Stimulated activated CD8-positive, alpha-beta memory T cell treated with anti-CD3 and anti-CD28 coated beads, Interleukin-7, amount 100 ng/mL, for 1 hour (primary cell): ENCODE measurements at places on chromosomes 4 and X.

DNA sequence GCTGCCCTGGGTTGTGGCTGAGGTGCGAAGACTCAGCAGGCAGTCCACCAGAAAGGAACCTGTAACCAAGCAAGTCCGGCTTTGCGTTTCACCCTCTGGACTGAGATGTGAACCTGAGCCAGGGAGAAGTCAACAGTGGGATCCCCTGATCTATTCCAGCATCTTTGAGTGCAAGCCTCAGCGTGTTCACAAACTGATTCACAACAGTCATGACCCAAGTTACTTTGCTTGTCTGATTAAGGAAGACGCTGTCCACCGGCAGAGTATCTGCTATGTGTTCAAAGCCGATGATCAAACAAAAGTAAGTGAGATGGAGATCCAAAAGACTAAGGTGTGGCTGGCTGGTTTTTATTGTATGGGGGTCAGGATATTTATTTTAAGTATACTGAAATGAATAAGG lies 11.3 kb downstream of the TBC1D1 start:
- no peak for DNase-seq

- DNase-seq, result peak; percentile 24
Measured at GRCh38 chrX:107710617-107711391, 64.8 kb downstream of the TSC22D3 start.

DNA sequence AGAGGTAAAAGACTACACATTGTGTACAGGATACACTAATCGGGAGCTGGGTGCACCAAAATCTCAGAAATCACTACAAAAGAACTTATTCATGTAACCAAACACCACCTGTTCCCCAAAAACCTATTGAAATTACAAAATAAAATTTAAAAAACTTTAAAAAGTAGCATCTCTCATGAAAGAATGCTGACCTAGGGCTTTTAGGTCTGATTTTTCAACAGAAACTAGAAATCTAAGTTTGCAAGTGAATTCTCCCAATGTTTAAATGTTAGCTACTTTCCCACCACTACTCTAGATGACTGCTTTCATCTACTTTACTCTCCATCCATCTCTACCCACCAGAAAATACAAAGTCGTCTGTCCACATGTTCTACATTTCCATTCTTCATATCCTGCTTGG lies 1447.7 kb downstream of the RPA4 start:
- no peak for DNase-seq

GRCh38 chr4:73860181-73860580 lies 7.1 kb downstream of the PF4V1 start:
- no peak for DNase-seq

- DNase-seq, result no peak
Measured at GRCh38 chr4:52833941-52834525, 28.1 kb upstream of the RASL11B start.

DNA sequence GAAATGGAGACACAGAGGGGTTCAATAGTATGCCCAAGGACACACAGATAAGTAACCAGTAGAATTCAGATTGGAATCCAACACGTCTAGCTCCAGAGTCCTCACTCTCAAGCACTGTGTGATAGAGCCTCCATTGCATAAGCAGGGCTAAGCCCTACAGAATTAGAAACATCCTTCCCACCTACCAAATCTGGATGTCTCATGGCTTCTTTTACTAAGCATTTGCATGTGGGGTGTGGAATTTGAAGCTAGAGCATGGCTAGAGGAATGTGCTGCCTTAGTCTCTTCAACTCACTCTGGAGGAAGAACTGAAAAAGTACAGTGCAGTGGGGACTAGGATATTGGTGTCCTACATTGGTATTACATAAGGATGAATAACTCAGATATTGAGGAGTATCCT lies 119.4 kb downstream of the MFAP3L start:
- DNase-seq, result no peak

- no peak for DNase-seq
Measured at GRCh38 chrX:96578781-96579180, 105.9 kb upstream of the DIAPH2 start.

DNA sequence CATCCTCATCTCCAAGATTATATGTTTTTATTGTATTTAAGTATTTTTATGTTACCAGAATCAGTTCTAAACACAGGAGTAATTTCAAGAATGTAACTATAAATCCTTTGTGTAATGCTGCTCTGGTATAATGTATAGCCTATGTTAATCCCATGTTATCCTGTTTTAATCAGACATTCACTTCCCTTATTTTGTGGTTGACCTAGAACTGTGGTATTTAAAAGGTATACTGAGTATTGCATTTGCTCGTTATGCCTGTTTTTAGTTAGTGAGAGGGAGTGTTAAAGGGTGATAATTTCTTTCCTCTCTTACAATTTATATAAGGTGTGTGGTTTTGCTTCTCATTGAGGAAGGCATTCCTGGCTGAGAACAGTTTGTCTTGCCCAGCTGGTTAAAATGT lies 26.2 kb downstream of the MTM1 start:
- no peak for DNase-seq

DNA sequence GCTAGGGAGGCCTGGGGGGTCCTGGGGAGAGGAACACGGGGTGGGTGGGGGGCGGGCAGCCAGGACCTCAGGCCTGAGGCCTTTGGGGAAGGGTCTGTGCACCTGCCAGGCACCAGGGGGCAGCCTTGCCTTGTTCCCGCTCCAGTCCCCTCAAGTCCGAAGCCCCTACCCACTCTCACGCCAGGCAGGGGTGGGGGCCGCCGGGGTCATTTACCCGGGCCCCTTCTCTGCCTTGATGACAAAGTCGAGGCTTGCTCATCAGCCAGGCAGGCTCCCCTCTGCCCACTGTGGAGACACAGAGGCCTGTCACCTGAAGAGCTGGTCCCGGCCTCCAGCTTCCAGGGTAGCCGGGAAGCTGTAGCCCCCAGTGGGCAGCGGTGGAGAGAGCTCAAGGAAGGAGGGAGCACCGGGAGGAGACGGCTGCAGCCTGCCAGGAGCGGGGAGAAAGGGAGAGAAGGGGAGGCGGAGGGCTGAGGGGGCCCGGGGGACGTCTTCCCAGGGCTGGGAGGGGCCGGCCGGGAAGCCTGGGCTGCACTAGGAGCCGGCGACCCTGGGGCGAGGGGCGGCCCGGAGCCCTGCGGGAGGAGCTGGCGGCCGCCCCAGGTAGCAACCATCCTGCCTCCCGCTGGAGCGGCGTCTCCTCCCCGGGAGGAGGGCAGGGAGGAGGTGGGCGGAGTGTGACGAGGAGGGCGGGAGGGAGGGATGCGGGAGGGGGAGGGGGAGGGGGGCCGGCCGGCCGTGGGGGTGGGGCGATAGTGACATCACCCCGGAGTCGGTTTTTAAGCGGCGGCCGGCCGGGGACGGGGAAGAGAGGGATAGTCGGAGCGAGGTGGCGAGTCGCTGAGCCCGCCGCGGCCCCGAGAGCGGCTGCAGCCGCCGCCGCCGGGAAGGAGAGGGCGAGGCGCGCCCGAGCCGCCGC lies at the start of gene SLC6A8:
Gene SLC6A8, plus strand, starts transcription at position 806 of the 919 bp plus-strand sequence. CDS start 649 bp downstream, outside the sequence.
- no peak for DNase-seq

GRCh38 chr4:145842224-145842887 lies 96.3 kb downstream of the ZNF827 start:
- DNase-seq, result no peak

DNA sequence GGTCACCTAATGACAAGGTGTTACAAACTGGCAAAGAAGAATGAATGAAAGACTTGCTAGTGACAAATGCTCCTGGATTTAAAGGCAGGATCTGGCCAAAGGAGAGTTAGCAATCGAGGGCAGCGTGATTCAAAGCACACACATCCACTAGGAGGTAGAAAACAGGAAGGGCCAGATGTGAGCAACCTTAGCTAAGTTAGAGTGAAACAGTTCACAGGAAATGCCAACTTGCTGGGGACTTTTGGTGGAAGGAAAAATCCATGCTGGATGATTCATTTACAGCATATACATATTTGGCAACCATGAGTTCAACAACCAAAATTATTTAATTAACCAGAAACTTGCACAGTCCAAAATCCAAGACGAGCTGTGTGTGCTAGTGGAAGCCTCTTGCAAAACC lies 276.9 kb downstream of the PTTG2 start:
- no peak for DNase-seq

DNA sequence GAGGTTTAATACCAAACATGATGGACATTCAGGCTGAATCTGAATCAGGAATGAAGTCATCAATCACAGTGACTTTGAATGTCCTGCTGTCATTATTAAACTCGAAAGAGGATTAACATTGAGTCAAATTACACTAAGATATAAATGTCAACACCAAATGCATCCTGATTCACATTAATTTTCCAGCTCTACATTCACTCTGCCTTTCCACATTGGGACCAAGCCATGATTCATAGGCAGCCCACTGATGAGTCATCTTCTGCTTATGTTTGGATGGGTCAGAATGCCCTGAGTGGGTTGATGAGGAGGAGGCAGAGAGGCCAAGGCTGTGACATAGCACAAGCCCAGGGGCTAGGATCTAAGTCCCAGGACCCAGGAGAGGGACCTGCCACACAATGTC lies 247.6 kb upstream of the RPS6KA3 start:
- no peak for DNase-seq

GRCh38 chr4:41935652-41936021 lies 408 bp downstream of the TMEM33 start:
- no peak for DNase-seq

DNA sequence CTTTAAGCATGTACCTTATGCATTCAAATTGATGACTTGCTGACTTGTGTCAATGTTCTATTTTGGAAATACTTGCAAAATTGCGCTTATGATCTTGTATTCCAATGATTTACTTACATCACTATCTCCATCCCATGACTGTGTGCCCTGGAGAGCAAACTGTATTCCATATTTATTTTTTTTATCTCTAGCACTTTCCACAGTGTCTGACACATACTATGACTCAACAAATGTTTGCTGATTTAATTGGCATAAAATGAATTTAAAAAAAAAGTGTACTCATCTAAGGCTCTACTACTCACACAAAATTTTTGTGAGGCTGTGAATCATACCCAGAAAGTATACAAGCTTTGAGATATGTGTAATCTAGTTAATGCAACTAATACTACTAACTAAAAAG lies 1066.8 kb upstream of the ADGRL3 start:
- DNase-seq, result no peak

- no peak for DNase-seq
Measured at GRCh38 chrX:724256-724655, 93.7 kb downstream of the SHOX start.

DNA sequence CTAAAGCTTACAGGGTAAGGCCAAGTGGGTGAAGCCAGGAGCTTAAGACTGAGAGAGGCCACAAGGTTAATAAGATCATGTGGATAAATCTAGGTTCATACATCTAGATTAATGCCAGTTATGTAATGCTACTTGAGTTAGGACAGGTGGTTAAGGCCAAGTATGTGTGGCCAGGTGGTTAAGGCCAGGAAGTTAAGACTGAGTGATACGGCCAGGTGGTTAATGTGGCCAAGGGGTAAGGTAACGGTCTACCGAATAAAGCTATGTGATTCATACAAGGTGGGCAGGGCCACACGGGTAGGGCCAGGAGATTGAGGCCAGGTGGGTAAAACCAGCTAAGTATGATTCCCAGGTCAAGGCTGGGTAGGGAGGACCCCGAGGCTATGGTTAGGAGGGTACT lies 223.0 kb downstream of the TACR3 start:
- no peak for DNase-seq

- no peak for DNase-seq
Measured at GRCh38 chr4:152643153-152644035, 36.4 kb downstream of the TMEM154 start.

DNA sequence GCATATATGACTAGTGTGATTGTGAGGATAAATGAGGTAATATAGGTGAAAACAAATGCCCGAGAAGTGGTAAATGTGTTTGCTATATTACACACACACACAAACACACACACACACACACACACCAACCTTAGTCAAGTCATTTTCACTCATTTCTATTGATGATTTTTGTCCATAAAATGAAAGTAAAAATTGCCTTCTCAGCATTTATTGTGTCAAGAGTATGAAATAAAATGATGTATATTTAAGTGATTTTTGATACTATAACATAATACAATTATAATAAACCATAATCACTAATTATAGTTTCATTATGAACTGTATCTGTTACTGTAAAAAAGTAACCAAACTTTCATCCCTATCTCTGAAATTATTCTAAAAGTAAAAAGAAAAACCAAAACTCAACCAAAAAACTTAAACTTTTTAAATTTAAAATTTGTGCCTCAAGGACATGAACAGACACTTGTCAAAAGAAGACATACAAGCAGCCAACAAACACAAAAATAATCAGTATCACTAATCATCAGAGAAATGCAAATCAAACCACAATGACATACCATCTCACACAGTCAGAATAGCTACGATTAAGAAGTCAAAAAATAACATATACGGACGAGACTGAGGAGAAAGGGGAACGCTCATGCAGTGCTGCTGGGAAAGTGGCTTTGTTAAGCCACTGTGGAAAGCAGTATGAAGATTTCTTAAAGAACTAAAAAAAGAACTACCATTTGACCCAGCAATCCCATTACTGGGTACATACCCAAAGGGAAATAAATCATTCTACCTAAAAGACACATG lies 601.0 kb downstream of the TMA16 start:
- DNase-seq, result no peak

DNA sequence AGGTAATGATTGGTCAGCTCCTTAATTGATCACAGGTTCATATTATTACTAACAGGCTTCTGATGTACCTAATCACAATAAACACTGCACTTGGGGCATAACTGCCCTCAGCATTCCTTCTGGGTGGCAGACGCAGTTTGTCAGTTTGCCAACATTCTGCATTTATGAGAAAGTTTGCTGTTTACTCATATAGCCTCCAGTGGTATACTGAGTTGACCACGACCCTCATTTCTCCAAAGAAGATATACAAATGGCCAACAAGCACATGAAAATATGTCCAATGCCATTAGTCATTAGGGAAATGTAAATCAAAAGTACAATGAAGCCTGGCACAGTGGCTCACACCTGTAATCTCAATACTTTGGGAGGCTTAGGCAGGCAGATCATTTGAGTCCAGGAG lies 26.3 kb downstream of the EFHC2 start:
- DNase-seq, result no peak

DNA sequence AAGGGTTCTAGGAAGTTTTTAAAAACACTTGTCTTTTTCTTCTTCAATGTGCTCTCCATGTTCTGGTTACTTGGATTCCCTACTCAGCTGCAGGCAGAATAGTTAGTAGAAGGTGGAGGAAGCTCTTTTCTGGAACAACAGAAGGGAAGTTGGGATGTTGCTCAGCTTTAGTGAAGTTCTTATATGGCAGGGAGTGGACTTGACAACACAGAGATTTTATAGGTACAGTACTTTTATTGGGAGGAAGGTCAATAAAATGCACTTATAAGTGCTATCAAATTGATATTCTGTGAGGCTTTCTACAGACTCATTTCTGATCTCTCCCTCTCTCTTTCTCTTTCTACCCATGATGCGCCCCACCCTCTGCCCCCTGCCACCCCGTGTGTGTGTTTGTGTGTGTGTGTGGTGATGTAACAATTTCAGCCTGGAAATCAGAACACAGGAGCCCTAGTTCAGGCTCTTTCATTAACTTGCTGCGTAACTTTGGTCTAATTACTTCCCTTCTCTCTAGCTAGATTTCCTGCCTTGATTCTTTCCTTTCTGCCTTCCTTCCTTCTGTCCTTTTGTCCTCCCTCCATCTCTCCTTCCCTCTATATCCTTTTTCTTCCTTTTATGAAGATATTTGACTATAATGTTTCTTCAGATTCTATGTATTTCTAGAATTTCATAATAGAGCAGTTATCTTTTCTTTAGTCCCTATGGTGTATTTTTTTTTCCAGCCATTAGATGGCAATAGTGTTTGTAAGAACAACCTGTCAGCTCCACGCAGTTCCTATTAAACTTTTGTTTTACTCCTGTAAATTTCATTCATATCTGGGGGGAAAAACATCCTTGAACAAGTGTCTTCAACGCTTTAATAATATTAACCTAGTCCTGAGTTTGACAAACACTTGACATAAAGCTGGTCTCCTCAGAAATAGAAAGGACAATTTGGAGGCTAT lies 37.1 kb downstream of the HEPH start:
- no peak for DNase-seq
